Stimulated activated CD8-positive, alpha-beta memory T cell treated with anti-CD3 and anti-CD28 coated beads, Interleukin-2, amount 100 ng/mL, for 1 hour (primary cell): ENCODE measurements at places on chromosomes 6 and 20.

DNA sequence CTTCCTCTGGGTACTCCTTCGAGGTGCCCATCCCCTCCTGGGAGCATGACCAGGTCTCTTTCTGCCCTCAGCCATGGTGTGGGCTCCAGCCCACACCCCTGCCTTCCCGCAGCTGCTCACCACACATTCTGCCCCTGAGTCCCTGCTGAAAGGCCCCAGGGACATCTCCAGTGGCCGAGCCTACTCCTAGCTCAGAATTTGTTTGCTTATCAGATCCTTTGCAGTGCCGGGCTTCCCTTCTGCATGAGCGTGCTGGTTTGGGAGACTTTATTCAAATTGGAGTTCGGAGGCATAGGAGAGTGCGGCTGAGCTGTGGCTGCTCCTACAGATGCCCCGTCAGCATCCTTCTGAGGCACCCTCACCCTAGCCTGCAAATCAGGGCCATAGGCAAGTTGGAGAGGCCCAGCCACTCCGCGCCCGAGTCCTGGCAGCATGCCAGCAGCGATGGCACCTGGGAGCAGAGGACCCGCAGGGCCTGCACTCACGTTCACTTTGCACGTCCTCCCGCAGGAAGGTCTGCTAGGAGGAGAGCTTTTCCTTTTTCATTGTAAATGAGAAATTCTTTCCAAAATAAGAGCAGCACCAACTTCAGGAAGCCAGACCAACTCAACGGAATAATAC, 327.3 kb downstream of the QKI start:
- DNase-seq, result no peak

DNA sequence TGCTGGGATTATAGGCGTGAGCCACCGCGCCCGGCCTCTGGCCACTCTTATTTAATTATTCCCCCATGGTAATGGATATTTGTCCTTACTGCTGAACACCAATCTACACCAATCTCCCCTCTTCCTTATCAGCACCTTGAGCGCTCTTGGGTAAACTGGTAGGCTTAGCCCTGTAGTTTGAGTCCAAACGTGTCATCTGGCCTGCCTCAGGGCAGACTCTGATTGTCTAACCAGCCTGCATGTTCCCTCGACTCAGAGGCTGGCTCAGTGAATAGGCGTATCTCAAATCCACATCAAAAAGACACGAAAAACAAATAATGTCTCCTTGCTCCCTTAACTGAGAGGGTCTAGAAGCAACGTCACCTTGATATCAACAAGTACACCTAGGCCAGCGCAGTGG, 260.9 kb downstream of the TFAP2C start:
- DNase-seq, result no peak

- DNase-seq, result no peak
These were observed 8.2 kb upstream of the LKAAEAR1 start for GRCh38 chr20:64092258-64093012.

- no peak for DNase-seq
These were observed 806.6 kb downstream of the C6orf118 start for GRCh38 chr6:164502833-164503232.

DNA sequence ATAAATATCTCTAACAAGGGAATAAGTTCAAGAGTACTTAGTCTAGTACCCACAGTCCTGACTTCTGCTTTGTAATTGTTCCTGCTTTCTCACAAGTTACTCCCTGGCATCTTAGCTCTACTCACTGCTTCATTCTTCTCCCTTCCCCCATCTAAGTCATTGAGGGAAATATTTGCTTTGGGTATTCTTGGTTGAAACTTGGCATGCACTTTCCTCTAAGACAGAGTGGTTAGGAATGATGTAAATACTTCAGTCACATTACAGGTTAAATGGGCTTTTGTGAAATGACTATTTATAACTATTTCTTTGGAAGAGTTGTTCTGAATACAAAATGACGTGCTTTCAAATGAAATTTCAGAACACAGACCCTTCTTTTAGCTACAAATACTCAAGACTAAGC, 67.7 kb upstream of the PLEKHG1 start:
- DNase-seq, result no peak
